ENCODE measurements at places on chromosomes 1 and 21. TPM values are rescaled to one million over a fixed set of nuclear protein-coding genes. Genes with fewer than 3 reads are reported as not detected.
A peak's percentile ranks its signal among the peaks of the same experiment; 100 is the strongest.

KRTAP19-1 gene
- total RNA-seq = not detected

CCDC27 gene
- total RNA-seq = not detected

DNA sequence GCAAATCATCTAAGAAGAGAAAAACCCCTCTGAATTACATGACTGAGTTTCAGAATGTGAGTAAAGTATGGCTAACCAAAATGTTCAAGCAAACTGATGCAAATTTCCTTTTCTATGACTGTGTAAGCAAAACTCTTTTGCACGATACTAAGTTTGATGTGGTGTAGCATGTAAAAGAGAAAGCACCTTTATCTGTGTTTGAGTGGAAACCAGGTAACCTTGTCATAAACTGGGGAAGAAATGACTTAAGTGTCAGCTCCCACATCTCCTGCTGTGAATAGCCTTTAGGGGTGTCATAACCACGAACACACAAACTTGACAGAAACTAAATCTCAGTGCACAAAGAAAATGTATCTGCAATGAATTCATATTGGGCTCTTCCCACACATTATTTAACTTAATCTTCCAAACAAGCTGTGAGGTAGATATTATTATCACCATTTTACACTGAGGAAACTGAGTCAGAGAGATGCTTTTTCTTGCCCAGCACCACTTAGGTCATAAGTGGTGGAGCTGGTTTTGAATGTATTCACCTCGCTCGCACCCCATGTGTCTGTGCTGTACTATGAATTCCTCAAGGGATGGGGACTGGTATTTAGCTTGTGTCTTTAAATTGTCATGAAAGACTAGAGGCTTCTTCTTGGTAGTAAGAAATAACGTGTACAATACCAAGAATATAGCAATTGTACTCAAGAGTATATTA is 32.9 kb upstream of the IL12RB2 start:
- DNase-seq = peak; percentile 49

DNA sequence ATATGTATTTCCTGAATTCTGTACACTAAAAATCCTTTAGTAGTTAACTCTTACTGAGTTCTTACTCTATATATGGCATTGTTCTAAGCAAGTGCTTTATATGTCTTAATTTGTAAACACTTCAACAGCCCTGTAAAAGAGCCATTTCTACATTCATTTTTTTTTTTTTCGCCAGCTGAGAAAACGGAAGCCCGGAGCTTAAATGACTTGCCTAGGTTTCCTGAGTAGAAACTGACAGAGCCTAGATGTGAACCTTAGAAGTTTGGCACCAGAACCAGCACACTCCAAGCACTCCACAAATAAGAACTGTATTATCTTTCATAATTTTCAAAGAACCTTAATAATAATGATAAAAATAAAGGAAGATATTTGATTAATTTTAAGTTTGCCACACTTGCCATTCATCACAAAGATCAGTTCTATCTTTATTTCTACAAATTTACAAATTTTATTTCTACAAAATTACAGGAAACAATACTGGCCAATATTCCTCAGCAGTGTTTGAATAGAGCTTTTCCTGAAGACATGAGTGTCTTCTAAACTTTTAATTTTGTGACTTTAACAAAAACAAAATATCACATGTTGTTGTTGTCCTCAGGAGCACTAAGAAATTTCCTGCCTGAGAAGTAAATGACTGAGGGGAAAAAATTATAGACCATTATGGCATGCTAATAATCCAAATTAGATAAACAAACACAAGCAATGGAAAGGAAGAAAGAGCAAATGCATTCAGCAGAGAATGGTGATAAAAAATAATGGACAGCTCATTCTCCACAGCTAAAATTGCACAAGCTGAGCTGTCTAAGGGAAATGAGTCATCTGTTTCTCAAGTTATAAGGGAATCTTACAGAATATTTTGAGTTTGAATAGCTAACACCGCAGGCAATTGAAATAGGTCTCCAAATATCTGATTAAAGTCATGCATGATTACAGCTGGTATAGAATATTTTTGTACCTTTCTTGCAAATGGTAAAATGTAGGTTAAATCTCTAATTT is 71.2 kb downstream of the DPYD start:
- no peak for DNase-seq

TCHH gene
- not detected for total RNA-seq

KIAA0040 gene
- total RNA-seq = 33.4 TPM
